Natural killer cell (primary cell): ENCODE measurements at places on chromosomes 1 and 21.

GRCh38 chr21:26136671-26137070 lies 33.9 kb downstream of the APP start:
- no peak for DNase-seq

GRCh38 chr1:108708691-108709660 lies 3.7 kb upstream of the FNDC7 start:
- peak; percentile 48 for DNase-seq

DNA sequence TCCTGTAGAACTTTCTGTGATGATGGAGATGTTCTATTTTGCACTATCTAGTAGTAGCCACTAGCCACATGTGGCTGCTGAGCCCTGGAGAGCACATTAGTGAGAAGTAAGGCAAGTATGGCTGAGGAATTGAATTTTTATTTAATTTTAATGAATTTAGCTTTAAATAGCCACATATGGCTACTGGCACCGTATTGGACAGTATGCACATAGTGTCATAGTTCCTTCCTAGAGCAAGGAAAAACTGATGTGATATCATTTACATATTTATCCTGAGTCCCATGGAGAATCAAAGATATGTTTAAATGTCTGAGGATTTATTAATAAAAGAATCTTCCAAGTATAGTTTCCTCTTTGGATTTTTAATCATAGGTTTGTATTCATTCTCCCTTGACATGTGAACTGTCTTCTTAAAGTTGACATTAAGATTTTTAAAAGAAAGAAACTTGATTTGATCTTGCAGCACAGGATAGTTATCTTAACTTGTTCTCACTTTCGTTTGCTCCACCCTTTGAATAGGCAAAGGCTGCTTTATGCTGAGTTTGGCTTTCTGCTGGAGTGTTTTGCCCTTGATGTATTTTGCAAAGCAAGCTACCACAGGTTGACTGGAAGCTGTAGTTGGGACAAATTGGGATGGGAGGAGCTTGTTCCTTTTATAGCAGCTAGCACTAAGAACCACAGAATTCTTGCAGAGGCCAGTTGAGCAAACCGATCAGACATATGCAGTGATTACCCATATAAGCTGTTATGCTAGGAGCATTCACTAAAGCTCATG lies 129.7 kb downstream of the VPS13D start:
- no peak for DNase-seq

GRCh38 chr1:92065042-92065441 lies 10.2 kb downstream of the SETSIP start:
- DNase-seq = no peak

DNA sequence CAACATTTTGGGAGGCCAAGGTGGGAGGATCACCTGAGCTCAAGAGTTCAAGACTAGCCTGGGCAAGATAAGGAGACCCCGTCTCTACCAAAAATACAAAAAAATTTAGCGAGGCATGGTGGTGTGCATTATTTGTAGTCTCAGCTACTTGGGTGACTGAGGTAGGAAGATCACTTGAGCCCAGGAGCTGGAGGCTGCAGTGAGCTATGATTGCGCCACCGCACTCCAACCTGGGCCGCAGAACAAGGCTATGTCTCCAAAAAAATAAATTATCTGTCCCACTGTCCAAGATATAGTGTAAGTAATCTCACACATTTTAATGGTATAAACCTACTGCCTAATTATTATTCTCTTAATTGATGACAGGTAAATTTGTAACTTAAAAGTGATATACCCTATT lies 12.8 kb downstream of the ARID4B start:
- no peak for DNase-seq

- no peak for DNase-seq
Observed at GRCh38 chr21:16821588-16821987, 691.3 kb upstream of the CXADR start.

DNA sequence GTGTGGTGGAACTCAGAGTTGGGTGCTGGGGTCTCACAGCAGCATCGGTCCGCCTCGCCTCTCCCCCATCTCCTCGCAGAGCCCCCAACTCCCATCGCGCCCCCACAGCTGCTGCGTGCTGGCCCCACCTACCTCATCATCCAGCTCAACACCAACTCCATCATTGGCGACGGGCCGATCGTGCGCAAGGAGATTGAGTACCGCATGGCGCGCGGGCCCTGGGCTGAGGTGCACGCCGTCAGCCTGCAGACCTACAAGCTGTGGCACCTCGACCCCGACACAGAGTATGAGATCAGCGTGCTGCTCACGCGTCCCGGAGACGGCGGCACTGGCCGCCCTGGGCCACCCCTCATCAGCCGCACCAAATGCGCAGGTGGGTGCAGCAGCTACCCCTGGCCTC lies 24.2 kb downstream of the PTPRU start:
- no peak for DNase-seq

- no peak for DNase-seq
Observed at GRCh38 chr1:84700070-84700469, 9.8 kb upstream of the SSX2IP start.

DNA sequence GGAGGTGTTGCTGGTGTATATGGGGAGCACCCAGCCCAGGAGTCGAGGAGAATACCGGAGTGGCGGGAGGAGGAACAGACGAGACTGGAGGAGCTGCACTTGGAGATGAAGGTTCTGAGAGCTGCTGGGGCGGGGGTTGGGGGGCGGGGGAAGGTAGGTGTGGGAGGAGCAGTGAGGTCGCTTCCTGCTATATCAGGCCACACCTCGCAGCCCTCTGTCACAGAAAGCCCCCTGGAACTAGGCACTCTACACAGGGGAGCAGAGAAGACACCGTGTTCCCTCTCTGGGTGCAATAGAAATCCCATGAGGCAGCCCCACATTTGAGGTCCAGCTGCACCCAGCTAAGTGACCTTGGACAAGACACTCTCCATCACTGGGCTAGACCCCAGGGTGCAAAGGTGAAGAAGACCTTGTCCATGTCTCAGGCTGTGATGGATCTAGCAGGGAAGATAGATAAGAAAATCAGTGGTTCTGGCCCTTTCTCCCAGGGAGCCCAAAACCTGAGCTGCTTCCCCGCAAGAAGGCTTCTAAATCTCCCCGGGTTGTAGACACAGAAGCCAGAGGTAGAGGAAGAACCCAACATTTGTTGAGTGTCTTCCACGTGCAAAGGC lies 155.8 kb upstream of the EDN2 start:
- DNase-seq = no peak

- DNase-seq = no peak
Observed at GRCh38 chr1:156391366-156391677, 22.3 kb downstream of the RHBG start.

- no peak for DNase-seq
Observed at GRCh38 chr1:68814067-68814466, 317.2 kb upstream of the DEPDC1 start.

- DNase-seq = no peak
Observed at GRCh38 chr1:100612540-100612939, 74.6 kb downstream of the GPR88 start.

- DNase-seq = no peak
Observed at GRCh38 chr1:163980394-163980793, 578.6 kb upstream of the PBX1 start.
